ENCODE measurements at places on chromosomes 1 and 21.
A peak's percentile ranks its signal among the peaks of the same experiment; 100 is the strongest.

- no peak for DNase-seq
Observed at GRCh38 chr1:229986737-229987337, 80.2 kb upstream of the GALNT2 start.

- peak; percentile 78 for DNase-seq
Observed at GRCh38 chr1:119475866-119476439, 31.1 kb upstream of the HSD3B1 start.

DNA sequence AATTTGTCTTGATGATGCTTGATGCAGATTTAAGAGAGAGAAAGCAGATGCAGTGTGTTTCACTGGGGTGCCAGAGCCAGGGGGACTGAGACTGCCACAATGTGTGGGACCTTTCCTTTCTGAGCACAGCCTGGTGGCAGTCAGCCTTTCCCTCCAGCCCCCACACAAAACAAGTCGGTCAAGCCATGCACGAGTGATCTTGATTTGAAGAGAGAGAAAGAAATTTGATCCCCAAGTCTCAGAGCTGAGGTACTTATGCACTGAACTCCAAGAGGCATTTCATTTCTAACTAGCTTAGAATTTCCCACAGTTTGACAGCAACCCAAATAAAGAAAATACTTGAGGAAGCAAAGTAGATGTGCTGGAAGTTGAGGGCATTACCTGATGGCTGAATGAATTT lies 193.8 kb downstream of the ST6GALNAC3 start:
- DNase-seq, result no peak

DNA sequence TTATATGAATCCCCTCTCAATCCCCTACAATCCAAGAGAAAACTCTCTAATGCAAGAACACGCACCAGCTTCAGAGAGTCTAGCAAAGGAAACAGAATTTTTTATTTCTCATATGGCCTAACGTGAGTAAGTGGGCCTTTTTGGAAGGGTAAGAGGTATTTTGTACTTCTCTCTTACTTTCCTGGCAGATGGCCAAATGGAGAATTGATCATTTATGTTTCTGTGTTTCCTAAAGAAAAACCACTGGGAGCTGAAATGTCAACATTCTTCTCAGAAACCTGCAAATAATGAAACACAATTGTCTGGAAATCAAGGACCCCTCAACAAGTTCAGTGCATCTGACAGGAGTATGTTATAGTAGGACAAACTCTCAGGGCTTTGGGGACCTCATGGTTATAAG lies 176.4 kb upstream of the C8B start:
- DNase-seq, result no peak

GRCh38 chr1:103250441-103250861 lies 142.1 kb upstream of the COL11A1 start:
- DNase-seq, result no peak

- DNase-seq, result no peak
Observed at GRCh38 chr21:30932686-30933085, 51.3 kb upstream of the KRTAP11-1 start.

GRCh38 chr1:20654104-20654690 lies 7.0 kb downstream of the DDOST start:
- no peak for DNase-seq

GRCh38 chr1:43363283-43363934 lies 4.4 kb downstream of the ELOVL1 start:
- no peak for DNase-seq

GRCh38 chr1:40651138-40651857 lies 14.2 kb downstream of the RIMS3 start:
- DNase-seq, result no peak

DNA sequence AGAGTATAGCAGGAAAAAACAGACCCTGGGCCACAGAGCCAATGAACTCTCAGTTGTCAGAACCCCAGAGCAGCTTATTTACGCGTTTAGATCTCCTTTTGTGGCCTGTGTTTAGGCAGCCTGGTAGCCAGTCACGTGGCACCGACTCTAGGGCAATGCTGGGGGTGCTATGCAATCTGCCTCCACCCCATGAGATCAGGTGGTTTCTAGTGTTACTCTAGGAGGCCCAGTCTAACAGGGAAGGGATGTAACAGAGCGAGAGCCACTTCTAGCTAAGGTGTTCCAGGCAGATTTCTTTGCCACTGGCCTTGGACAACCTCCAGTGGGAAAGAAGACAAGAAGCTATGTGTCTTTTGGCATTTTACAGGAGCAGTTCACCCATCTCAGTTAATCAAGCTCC lies 12.0 kb upstream of the A3GALT2 start:
- DNase-seq, result no peak

- DNase-seq, result no peak
Observed at GRCh38 chr1:154403261-154403943, 1.7 kb upstream of the IL6R start.
